Stimulated activated CD8-positive, alpha-beta memory T cell treated with anti-CD3 and anti-CD28 coated beads, Interleukin-12 subunit alpha, Interleukin-12 subunit beta, amount 100 ng/mL, for 4 hours (primary cell): ENCODE measurements at places on chromosomes 6 and 20.

DNA sequence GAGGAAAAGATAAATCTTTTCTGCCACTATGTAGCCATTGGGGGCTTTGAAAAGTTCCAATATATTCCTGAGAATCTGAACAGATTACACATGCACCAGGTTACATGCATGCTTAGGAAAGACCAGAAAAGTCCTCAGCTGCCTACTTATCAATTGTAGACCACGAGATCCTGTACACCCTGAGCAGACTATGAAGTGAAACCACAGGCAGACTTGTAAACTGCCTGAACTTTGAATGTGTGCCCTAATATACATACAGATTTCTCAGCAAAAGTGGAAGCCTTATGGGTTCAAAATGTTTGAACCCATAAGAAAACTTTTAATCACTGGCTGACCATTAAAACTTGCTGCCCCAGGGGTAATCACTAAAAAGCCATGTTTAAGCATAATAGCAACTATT, 273.5 kb upstream of the RUNX2 start:
- DNase-seq = no peak

DNA sequence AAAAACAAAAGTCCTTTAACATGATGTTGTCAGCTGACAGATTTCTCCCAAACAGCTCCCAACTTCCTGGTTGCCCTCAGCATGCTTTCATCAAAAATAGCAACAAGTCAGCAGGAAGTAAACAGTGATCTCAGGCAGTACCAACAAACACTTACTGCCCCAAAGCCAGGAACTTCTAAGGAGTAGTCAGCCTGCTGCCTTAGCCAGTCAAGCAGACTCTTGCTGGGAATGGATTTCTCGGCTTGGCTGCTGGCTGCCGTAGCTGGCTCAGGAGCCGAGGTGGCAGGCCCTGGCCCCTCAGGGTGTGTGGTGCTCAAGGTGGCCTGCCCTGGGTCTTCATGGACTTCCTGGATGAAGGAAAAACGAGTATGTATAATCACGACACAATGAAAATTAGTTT, 46.6 kb upstream of the EMILIN3 start:
- no peak for DNase-seq

GRCh38 chr6:26426691-26427450, 13.4 kb upstream of the BTN3A3 start:
- DNase-seq = no peak

DNA sequence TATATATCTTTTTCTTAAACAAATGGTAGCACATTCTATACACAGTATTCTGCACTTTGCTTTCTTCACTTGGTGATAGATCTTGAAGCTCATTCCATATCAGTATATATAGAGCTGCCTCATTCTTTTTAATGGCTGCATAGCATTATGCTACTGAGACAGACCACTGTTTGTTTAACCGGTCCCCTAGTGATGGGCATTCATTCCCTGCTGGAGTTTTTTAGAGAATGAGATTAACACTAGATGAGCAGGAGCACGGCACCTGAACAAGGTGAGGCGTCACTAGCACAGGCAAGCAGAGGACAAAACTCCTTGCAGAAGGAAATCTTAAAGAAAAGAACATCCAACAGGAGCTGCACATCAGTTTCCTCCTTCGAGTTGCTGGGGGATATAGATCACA, 69.6 kb downstream of the GNAS-AS1 start:
- no peak for DNase-seq

DNA sequence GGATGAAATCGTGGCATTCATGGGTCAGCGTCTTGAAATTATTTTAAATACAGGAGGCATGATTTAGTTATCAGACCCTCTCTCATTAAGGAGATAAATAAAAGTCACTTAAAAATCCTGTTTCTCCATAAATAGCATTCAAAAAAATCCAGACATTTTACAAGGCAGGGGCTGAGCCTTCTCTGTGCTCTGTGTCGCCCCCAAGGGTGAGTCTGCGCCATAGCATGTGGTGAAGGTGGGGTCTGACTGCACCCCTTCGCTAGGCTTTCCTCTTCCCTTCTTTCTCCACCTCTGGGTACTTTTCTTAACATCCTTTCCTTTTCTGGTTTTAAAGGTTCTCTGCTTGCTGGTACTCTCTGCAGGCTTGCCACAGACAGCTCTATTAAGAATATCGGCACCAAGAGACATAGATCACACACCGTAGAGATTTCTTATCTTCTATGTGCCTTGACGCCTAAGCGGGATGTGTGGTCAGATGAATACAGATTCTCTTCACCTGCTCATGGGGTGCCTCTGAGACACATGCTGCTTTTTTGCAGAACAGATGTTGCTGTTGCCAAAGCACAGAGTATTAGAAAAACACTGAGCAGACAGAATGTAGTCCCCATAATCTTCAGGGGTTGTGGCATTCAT, 20.1 kb upstream of the FAM209A start:
- DNase-seq = no peak

- no peak for DNase-seq
Observed at GRCh38 chr20:21707267-21707666, 1.8 kb downstream of the PAX1 start.

DNA sequence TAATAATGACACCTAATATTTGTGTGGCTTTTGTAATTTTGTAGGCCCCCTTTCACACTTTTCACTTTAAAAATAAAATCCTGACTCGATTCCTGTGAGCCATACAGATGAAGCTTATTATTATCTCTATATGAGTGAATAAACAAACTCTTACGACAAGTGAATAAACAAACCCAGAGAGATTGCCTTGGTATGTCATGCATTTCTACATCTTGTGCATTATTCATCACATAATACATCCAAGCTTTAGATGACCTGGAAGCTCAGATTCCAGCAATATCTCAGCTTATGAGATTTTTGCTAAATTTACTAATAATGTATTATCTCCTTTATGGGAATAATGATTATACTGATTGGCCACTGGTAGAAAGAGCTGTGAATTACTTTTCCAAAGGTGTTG, 248.2 kb downstream of the TBX18 start:
- DNase-seq = no peak
